ENCODE measurements at places on chromosomes 11 and 22.

GRCh38 chr11:116422556-116422955 lies 350.2 kb downstream of the BUD13 start:
- no peak for DNase-seq

GRCh38 chr11:65438257-65439151 lies 15.9 kb downstream of the NEAT1 start:
- DNase-seq: no peak

- no peak for DNase-seq
Measured at GRCh38 chr11:127640561-127641451, 640.2 kb upstream of the KIRREL3 start.

DNA sequence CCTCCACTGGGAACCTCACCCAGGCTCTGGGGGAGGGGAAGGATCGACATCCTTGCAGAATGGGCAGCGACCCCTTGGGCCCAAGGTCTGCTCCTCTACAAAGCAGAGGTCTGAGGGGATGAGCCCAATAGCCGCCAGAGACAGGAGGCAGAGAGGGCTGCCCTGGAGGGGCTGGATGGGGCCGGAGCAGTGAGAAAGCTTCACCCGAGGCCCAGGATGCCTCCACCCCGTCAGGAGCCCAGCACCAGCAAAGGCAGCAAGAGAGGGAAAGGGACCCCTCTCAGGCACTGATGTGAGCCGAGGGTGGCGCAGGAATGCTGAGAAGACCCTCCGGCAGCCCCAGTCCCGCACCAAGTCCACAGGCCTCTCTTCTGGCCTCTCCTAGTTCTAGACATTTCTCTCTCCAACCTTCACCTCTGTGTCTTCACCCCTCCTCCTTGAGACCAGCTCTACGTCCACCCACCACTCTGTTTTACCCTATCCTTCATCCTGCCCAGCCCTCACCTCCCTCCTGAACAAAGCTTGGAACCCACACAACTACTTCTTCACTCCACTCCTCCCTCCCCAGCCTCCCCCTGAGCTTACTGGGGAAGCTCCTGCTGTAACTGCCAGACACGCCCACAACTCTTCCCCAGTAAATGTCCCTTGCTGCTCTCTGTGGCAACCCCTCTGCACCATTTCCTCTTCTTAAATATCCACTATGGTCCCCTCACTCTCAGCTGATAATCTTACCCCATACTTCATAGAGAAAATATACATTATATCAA lies 131.9 kb downstream of the MPPED1 start:
- no peak for DNase-seq

DNA sequence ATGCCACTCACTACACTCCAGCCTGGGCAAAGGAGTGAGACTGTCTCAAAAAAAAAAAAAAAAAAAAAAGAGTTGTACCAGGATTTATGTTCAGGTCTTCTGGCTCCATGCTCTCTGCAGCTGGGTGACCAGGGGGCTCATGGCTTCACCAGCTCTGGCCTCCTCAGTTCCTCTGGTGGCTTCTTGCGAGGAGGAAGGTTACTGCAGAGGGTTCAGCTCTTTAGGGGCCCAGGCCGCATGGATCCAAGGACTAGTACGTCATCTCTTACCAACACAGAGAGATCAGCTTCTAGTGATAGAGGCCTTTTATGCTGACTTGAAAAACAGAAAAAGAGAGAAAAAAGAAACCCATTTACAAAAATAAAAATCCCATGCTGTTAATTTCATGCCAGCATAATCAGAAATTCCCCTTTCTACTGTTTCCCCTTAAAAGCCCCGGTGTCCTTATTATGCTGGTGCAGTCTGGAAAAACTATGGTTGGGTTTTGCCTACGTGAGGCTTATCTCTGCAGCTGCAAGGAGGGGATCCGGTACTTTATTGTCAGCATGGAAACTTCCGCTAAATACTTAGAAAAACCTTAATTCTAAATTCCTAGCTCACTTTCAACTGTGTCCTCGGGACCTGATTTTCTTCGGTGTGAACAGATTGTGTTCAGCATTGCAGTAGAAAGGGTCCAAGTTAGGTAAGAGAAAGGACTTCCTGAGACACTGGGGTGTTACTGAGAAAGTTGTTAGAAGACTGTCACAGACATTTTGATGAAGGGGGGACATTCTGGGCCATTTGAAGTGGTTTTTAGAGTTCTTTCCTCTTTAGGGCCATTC lies 13.7 kb downstream of the ZBTB16 start:
- no peak for DNase-seq

GRCh38 chr11:6241316-6241715 lies 2.4 kb downstream of the CNGA4 start:
- DNase-seq: no peak

All from right renal pelvis (tissue), 4 donors.